ENCODE measurements at places on chromosomes 3 and 15.
A peak's percentile ranks its signal among the peaks of the same experiment; 100 is the strongest.

DNA sequence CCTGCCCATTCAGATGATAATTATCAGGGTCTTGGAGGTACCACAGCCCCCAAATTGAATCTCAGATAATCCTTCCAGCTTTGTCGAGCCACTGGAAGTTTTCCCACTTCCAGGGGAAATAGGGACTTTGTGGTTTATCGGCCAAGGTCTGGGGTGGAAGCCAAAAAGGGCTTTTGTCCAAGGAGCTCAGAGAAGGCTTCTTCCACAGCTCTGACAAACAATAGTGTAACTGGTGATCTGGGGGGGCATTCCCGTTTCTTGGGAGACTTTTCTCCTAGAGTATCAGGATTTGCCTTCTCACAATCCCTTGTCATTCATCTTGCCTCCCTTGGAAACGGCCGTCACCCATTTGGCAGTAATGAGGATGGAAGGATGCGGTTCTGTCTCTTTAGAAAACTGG, 18.4 kb downstream of the SRGAP3 start:
- no peak for DNase-seq

GRCh38 chr15:22887157-22887951, 48.9 kb downstream of the NIPA2 start:
- DNase-seq = peak; percentile 61

GRCh38 chr3:47001731-47002170, 22.3 kb downstream of the NBEAL2 start:
- no peak for DNase-seq

- DNase-seq = no peak
Observed at GRCh38 chr3:32138545-32139104, 32.2 kb downstream of the GPD1L start.

DNA sequence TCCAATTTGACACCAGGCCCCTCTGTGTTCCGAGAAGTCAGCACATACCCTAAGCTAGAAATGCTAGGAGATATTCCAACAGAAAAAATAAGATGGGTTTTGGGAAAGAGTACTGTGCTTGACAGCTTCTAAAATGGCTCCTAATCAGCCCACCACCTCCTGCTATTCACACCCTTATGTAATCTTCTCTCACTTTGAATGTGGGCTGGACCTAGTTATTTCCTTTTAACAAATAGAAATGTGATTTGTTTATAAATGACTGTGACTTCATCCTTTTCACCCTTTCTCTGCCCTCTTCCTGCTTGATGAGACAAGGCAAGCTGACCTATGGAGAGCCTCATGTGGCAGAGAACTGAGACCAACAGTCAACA, 961.1 kb downstream of the FHIT start:
- DNase-seq = no peak

DNA sequence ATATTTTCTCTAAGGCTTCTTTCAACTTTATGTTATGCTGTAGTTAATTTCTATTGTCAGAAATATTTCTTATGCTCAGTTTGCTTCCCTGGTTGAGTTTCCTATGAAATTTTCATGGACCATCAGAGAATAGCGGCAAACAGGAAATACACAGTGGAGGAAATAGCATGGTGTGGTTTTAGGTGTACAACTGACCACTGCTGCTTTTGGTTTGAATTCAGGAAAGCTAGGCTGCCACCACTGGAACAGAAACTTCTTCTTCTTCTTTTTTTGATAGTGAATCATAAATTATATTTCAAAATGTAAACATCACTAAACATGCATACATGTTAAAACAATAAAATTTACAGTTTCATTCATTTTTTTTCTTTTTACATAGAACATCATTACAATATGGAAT, 316.6 kb upstream of the TGFBR2 start:
- DNase-seq = no peak

Measured in cardiac septum (tissue), 1 donor.